Occipital lobe (tissue), 3 donors: ENCODE measurements at places on chromosomes 7 and 10.

- no peak for DNase-seq
Observed at GRCh38 chr7:67406976-67407375, 410.3 kb downstream of the TYW1 start.

DNA sequence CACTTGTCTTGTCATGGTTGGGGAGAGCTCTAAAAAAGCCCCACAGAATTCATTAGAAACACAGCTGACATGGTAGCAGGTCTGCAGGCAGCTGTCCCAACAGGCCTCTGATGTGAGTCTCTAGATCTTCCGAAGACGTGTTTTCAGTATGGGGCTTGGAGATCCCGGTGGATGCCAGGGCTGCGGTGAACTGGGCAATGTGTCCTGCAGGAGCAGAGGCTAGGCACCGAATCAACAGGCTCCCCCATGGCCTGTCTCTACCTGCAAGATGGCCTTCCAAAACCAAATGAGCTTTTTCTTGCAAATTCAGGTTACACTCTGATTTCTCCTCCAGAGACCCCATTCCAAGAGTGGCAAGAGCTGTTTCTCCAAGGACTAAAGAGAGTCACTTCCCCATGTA, 2.9 kb downstream of the CPXM2 start:
- DNase-seq: no peak

DNA sequence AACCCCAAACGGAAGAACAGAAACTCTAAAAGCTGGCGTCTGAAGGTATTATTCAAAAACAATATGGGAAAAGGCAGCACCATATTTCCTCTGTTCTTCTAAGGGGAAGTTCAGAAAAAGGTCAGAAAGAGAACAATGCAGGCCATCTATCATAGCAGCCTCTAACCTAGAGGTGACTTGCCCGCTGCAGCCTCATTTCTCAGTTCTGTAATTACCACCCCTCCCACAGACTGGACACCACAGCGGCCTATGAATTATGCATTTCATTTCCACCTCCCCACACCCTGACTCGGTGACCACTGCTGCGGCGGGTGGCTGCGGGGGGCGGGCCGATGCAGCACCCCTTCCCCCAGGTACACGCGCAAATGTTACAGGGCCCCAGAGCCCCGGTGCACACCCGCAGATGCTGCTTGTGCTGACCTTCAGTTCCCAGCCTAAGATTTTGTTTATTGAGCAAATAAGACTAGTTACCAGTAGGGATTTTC, 125.5 kb downstream of the CLEC2L start:
- DNase-seq: no peak

DNA sequence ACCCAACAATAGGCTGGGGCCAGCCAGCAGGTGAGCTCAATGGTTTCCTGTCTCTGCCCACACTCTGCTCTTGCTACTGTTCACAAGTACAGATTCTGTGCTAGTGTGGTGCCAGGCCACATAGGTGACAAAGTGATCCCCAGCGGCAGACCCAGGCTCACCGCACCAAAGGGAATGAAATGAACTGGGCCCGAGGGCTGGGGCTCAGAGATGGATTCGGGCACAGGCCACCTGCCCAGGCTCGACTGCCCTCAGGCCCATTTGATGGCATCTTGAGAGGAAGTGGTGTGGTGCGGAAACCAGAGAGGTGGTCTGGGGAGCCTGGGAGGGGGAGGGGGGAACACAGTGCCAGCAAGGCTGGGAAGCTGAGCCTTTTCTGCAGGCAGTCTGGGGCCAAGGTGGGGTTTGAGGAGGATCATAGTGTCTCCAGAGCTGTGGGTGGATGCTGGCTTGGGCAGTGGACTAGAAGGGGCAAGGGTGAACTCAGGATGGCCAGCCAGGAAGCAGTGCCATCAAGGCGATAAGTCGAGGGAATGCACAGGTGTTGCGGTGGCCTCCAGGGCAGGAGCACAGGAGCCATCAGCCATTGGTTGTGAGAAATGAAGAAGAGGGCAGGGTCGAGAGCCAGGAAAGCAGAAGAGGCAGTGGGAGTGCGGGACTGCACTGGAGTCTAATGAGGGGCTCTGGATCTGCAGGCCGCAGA, 85.2 kb downstream of the ARHGAP22 start:
- no peak for DNase-seq

DNA sequence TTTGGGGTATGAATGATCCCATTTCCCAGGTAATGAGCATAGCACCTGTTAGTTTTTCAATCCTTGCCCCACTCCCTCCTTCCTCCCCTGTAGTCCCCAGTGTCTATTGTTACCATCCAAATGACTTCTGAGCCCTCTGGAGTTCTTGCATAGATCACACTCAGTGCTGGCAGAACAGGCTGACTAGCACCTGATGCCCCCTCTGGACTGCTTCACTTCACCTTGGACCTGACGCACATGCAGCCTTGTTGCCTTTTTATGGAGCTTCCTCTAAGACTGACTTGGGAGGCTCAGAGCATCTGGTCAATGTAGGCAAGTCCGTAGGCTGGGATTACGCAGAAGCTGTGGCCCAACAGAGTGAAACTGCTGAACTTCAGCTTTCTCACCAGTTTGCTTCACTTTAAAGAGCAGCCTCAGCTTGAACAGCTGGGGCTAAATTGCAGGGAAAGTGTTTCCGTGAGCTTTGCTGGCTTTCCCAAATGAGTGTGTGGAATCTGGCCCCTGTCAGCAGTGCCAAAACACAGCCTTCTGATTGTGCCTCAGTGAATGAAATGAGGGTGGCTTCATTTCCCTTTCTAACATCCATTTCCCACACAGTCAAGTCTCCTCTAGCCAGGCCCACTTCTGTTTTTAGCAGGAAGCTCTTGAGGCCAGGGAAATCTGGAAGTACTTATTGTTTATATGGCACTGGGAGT, 48.5 kb downstream of the NXPH1 start:
- DNase-seq: no peak

- DNase-seq: no peak
Observed at GRCh38 chr7:12895296-12895695, 207.9 kb downstream of the ARL4A start.

GRCh38 chr10:50739618-50740292, at the start of gene ASAH2B:
Gene ASAH2B, plus strand, starts transcription at chr10:50739936. Its CDS starts 5,195 bp downstream, at chr10:50745131.
- peak; percentile 76 for DNase-seq

DNA sequence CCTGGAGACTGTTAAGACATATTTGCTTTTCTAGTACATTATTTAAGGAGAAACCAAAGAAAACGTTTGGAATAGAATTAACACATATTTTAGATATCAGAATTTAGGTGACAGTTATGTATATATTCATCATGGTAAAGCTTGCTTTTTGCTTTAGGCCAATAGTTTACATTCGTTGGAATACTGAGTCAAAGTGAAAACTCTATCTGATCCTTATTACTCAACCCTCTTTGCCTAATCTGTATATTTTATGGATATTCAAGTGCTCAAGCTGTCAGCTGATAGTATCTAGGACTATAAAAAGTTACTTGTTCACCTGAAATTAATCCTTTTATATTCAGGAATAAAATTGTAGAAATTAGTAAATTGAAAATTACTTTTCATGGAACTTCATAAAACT, 61.1 kb downstream of the VPS50 start:
- DNase-seq: no peak

GRCh38 chr10:131173484-131174210, 137.9 kb downstream of the TCERG1L start:
- DNase-seq: no peak

- no peak for DNase-seq
Observed at GRCh38 chr10:101856626-101857025, 13.0 kb upstream of the KCNIP2 start.

DNA sequence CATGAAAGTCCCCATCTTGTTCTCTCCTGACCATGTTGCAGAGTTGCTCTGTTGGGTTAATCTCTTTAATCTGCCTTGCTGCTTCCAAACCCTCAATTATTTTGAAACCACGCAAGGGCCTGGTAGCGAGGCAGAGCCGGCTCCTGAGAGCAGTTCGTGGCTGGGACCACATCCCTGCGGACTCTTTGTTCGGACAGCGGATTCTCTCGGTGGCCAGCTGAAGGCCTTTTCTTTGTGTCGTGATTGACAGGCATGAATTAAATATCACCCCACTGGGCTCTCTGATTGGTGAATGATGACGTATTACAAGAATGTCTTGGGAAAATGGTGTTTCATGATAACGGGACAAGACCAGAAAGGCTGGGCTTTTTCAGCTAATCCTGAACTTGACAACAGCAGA, 66.9 kb upstream of the ARHGAP21 start:
- DNase-seq: peak; percentile 33

GRCh38 chr7:80618096-80618495, 20.3 kb upstream of the CD36 start:
- no peak for DNase-seq

- DNase-seq: no peak
Observed at GRCh38 chr10:111004016-111004415, 72.8 kb upstream of the ADRA2A start.

DNA sequence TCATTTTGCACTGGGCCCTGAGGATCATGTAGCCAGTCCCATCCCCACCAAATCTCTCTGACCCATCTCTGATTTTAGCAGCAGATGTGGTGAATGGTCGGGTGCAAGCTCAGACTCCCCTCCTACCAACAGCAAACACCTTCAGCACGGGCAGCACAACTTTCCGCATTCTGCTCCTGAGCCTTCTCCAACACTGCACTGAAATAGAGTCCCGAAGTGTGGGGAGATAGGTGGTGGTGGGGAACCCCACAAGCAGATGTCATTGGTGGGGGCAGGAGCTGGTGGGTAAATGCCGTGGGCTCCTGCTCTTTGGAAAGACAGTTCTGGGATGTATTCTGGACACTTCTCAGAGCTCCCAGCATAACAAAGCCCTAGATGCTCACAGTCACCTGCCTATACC, 9.6 kb upstream of the CTBP2 start:
- DNase-seq: no peak

DNA sequence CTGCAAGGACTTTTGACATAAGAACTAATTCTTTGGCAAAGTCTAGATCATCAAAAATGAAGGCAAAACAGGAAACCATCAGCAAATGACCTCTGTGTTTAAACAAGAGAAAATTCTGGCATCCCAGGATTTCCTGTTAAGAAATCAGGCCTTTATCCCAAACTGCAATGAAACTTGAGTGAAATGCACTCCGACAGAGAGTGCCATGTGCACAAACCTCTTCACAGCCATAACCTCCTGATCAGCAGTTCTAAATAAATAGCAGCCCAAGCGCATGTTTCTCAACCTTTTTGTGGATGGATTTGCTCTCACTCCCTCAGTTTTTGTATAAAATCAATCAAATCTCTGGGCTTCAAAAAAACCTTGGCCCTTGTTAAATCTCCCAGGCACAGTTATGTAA, 107.7 kb upstream of the EEPD1 start:
- DNase-seq: no peak

GRCh38 chr7:113705439-113705838, 213.4 kb downstream of the PPP1R3A start:
- no peak for DNase-seq

DNA sequence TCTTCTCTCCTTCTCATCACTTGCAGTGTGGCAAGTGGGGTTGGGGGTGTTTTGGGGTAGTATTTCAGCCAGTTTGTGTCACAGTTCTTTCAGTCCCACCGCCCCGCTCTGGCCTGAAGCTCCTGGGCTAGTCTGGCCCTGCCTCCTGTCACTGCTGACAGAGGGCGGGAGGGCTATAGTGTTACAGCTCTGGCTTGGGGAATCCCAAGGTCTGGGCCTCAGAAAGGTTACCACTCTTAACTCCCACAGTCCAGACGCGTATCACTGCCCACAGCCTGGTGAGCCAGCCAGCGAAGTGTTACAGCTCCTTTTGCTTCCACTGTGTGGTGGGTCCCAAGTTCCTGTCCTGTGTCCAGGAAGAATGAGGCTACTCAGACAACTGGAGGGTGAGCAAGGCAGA, 56.0 kb downstream of the ZNF777 start:
- DNase-seq: no peak

GRCh38 chr7:130008941-130009847, 42.0 kb downstream of the ZC3HC1 start:
- no peak for DNase-seq

- no peak for DNase-seq
Observed at GRCh38 chr10:5575482-5576153, 50.9 kb downstream of the CALML3 start.

DNA sequence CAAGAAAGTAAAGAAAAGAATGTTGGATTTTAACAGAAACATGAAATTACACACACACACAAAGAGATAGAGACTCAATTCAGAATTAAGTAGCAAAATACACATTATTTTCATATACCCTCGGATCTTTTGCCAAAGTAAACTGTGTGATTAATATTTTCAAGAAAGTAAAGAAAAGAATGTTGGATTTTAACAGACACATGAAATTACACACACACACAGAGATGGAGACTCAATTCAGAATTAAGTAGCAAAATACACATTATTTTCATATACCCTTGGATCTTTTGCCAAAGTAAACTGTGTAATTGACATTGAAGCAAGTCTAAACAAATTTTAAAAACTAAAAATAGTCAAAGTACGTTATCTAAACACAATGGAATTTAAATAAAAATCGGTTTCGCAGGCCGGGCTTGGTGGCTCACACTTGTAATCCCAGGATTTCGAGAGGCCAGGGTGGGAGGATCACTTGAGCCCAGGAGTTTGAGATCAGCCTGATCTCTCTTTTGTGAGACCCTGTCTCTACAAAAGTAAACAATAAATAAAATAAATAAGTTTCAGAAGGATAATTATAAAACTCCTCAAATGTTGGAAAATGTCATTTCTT, 337.3 kb upstream of the MAGI2 start:
- no peak for DNase-seq

DNA sequence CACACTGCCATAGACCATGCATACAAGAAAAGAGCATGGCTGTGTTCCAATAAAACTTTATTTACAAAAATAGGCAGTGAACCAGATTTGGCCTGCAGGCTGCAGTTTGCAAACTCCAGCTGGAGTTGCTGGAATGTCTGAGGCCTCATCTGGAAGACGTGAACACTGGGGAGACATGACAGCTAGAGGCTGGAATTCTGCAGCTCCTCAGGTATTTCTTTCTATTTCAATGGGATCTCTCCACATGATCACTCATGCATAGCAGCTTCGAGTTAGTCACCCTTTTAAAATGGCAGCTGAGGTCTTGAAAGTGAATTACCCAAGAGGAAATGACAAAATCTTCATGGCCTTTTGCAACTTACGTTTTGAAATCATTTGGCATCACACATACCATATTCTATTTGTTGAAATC, 52.6 kb upstream of the BET1 start:
- no peak for DNase-seq

DNA sequence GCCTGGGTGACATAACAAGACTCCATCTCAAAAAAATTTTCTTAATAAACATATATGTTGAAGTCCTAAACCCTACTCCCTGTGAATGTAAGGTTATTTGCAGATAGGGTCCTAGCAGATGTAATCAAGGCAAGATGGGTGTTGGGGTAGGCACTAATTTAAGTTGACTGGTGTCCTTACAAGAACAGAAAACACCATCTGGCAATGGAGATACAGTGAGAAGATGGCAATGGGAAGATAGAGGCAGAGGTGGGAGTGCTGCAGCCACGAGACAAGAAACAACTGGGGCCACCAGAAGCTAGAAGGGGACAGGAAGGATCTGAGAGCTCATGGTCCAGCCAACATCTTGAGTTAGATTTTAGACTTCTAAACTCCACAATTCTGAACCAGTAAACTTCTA, 606.4 kb downstream of the CNTNAP2 start:
- DNase-seq: no peak

- DNase-seq: no peak
Observed at GRCh38 chr7:115435178-115435577, 513.3 kb downstream of the MDFIC start.
